ENCODE measurements at places on chromosomes 5 and 9. TPM values are rescaled to one million over a fixed set of nuclear protein-coding genes. Genes with fewer than 3 reads are reported as not detected.

The FRRS1L gene
- not detected for total RNA-seq

The LAMC3 gene
- total RNA-seq: not detected

The SOHLH1 gene
- total RNA-seq: not detected

The SPATA31A3 gene
- total RNA-seq: not detected

The ANXA2R gene
- 4.8 TPM for total RNA-seq

The AGXT2 gene
- not detected for total RNA-seq

The CKMT2 gene
- not detected for total RNA-seq

The TJP2 gene
- 10.2 TPM for total RNA-seq

GRCh38 chr5:170483701-170484458 is 19.9 kb upstream of the KCNIP1 start:
- no peaks in the 10 kb centered on the region for H3K36me3 ChIP-seq
- H3K4me1 ChIP-seq: no peaks in the 10 kb centered on the region
- H3K4me3 ChIP-seq: no peak overlapping the region
- H3K27ac ChIP-seq: no peak overlapping the region
- H3K27me3 ChIP-seq: peaks cover 9% of the 10 kb centered on the region

- H3K27me3 ChIP-seq: no peaks in the 10 kb centered on the region
- H3K36me3 ChIP-seq: no peaks in the 10 kb centered on the region
- peak overlapping the region; percentile 71 for H3K4me3 ChIP-seq
- DNase-seq: no peak
- peak overlapping the region; percentile 70 for H3K27ac ChIP-seq
- H3K4me1 ChIP-seq: peaks cover 48% of the 10 kb centered on the region
Measured at GRCh38 chr9:110157823-110158664, 49.9 kb downstream of the C9orf152 start.

DNA sequence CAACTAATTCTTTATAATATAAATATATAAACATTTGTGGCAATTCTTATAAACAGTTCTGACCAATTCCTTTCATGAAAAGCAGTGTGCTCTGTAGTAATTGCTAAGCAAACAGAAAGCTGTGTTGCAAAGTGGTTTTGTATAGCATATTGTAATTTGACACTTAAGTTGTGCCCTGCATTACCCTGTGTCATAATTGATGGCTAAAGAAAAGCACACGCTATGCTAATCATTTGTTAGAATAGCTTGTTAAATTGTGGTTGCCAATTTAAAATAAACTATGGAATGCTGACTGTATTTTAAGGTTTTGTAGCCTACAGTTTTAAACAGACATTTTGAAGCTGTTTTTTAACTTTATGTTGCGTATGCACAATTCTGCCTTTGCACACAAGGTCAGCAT is 140.0 kb downstream of the PBX3 start:
- no peak overlapping the region for H3K27ac ChIP-seq
- H3K4me1 ChIP-seq: peaks cover 10% of the 10 kb centered on the region
- H3K4me3 ChIP-seq: no peak overlapping the region
- DNase-seq: no peak
- H3K27me3 ChIP-seq: peaks cover 10% of the 10 kb centered on the region

DNA sequence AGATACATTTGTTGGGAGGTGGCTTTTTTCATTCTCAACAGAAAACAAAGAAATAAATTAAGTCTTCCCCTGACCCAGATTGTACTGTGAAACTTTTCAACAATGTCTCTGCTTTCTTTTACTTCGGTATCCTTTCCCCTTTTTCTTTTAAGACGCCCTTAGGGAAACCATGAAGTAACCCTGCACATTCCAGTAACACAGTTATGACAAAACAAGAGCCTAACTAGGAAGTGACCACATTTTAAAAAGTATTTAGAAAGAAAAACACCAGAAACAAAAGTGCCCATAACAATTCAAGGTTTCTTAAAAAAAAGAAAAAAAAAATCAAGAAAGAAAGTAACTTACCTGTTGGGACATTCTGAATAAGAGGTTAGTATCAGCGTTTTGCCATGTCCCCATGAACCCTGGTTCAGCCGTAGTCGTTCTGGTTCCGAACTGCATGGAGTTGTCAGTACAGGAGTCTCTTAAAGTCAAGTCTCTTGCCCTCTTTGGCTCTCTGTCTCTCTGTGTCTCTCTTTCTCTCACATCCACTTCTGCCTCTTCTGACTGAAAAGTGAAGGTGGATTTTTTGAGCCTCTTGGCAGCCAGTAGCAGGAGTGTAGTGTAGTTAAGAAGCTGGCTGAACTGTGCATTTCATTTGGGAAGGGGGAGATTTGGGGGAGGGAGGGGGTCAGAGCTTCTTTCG is 142.9 kb downstream of the BNC2 start:
- no peaks in the 10 kb centered on the region for H3K36me3 ChIP-seq
- peaks cover 20% of the 10 kb centered on the region for H3K27me3 ChIP-seq
- H3K4me1 ChIP-seq: peaks cover 5% of the 10 kb centered on the region
- H3K27ac ChIP-seq: no peak overlapping the region
- no peak for DNase-seq

- no peak for DNase-seq
- H3K4me3 ChIP-seq: no peak overlapping the region
- peaks cover 6% of the 10 kb centered on the region for H3K36me3 ChIP-seq
- H3K4me1 ChIP-seq: no peaks in the 10 kb centered on the region
Measured at GRCh38 chr5:61082516-61083280, 79.6 kb downstream of the SMIM15 start.

DNA sequence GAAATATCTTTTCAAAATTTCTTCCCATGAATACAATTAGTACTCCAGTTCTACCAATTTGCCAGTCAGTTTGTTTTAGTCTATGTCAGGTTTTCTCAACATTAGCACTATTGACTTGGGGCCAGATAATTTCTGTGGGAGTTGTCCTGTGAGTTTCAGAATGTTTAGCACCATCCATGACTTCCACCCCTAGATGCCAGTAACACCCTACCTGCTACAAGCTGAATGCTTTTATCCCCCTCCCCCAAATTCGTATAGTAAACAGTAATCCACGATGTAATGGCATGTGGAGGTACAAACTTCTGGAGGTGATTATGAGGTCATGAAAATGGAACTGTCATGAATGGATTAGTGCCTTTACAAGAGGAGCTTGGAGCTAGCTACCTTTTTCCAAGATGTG is 420.0 kb downstream of the CDH18 start:
- DNase-seq: no peak
- H3K27me3 ChIP-seq: no peaks in the 10 kb centered on the region
- peaks cover 8% of the 10 kb centered on the region for H3K36me3 ChIP-seq
- H3K4me1 ChIP-seq: no peaks in the 10 kb centered on the region
- H3K27ac ChIP-seq: no peak overlapping the region
- H3K4me3 ChIP-seq: no peak overlapping the region

DNA sequence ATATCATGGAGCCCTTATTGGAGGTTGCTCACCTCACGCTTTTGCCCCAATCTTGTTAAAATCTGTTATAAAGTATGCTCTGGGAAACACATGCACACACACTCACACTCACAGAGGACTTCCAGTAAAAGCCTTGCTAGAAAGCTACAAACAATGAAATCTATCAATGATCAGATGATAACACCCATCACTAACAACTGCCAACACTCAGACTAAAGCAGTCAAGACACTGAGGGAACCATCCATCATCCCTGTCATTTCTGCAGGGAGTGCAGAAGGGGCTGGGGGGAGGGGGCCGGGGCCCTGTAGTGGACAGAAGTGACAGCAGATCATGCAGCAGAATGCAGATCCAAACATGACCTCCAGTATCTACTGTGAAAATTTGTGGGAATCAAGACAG is 179.1 kb downstream of the AOPEP start:
- H3K36me3 ChIP-seq: no peaks in the 10 kb centered on the region
- peaks cover 6% of the 10 kb centered on the region for H3K4me1 ChIP-seq
- no peak overlapping the region for H3K27ac ChIP-seq
- no peak for DNase-seq
- H3K27me3 ChIP-seq: no peaks in the 10 kb centered on the region

- peaks cover 50% of the 10 kb centered on the region for H3K4me1 ChIP-seq
- H3K27ac ChIP-seq: peak overlapping the region; percentile 98
- H3K36me3 ChIP-seq: peaks cover 34% of the 10 kb centered on the region
- H3K4me3 ChIP-seq: peak overlapping the region; percentile 100
- no peaks in the 10 kb centered on the region for H3K27me3 ChIP-seq
Measured at GRCh38 chr9:34125681-34126206, 754 bp downstream of the DCAF12 start.

DNA sequence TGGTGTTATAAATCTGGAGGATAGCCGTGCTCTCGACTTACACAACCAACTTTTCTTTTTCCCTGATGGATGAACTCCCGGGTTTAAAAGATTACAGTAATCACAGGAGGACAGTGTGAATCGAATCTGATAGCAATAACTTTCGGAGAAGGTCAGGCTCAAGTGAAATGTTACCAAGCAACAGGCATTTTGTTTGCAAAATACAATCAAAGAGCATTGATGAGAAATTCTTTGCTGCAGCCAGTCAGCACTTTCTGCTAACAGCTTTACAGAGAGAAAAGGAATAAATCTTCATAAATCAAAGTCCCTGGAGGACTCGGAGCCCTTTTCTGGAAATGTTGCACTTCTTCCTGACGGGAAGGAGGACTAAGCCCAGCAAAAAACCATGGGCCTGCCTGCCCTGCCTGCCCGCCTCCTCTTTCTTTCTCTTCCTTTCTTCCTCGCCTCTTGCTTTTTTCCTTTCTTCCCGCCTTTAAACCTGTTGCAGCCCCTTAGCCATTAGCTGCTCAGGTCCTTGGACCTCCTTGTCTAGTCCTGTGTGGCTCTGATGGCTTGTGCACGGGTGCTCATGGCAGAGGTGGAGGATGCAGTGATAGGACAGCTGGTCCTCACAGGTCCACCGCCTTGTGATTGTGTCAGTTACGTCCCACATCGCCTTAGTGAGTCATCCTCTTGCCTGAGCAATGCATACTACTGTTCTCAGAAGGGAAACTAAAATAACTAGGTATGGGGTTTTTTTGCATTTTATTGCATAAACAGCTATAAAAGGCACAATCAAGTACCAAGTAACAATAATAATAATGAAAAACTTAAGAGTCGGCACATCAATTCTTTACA is 6.2 kb downstream of the DMRT3 start:
- no peak overlapping the region for H3K4me3 ChIP-seq
- no peaks in the 10 kb centered on the region for H3K36me3 ChIP-seq
- H3K27me3 ChIP-seq: peaks cover 86% of the 10 kb centered on the region
- no peak overlapping the region for H3K27ac ChIP-seq
- no peaks in the 10 kb centered on the region for H3K4me1 ChIP-seq

DNA sequence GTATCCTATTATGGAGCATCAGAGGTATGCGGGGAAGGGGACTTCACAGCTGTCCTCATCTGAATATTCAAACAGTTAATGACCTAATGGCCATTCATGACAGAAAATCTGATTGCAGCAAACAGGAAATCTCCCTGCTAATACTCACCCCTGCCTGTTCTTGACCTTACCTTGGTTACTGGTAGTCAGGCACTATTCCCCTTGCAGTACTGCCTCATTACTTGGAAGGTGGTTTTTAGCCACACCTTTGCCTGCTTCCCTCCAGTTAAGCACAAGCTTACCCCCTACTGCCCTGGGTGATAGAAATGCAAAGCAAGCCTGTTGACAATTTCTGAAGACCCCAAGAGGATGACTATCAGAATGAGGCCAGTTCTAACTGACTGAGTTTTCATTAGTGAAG is 332.4 kb downstream of the NTRK2 start:
- peaks cover 12% of the 10 kb centered on the region for H3K27me3 ChIP-seq
- H3K27ac ChIP-seq: no peak overlapping the region
- no peaks in the 10 kb centered on the region for H3K36me3 ChIP-seq
- H3K4me1 ChIP-seq: no peaks in the 10 kb centered on the region
- no peak for DNase-seq

DNA sequence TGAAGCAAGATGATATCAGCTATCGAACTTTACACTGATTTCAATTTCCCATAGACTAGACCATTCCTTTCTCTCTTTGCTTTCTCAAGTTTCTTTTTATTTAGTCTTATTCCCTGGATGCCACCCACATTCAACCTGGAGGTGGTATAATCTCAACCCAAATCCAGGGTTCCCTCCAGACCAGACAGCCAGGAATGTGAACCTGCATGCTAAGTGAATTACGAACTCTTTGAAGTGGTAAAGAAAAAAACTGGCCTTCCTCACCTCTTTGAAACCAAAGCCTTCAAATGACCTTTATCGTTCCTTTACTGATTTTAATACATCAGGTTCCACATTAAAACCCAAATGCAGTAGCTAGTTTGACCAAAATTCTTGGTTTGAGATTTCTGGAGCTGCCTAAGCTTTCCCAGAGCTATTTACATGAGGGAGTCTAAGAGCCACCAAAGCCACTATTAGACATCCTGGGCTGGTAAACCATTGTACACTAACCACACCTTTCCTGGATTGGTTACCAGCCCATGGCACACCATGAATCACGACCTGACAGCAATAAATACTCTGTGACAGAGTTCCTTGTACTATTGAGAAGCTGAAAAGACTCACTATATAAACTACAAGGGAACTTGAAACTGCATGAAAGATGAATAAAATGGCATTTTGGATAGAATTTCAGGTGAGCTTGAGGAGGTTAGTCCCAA is 323.7 kb downstream of the ADAMTS6 start:
- H3K27me3 ChIP-seq: peaks cover 39% of the 10 kb centered on the region
- H3K4me3 ChIP-seq: no peak overlapping the region
- DNase-seq: no peak
- H3K4me1 ChIP-seq: no peaks in the 10 kb centered on the region
- H3K36me3 ChIP-seq: no peaks in the 10 kb centered on the region
- H3K27ac ChIP-seq: no peak overlapping the region

- H3K27me3 ChIP-seq: no peaks in the 10 kb centered on the region
- H3K4me1 ChIP-seq: peaks cover 27% of the 10 kb centered on the region
Measured at GRCh38 chr5:66149950-66150349, 5.8 kb downstream of the SREK1 start.

DNA sequence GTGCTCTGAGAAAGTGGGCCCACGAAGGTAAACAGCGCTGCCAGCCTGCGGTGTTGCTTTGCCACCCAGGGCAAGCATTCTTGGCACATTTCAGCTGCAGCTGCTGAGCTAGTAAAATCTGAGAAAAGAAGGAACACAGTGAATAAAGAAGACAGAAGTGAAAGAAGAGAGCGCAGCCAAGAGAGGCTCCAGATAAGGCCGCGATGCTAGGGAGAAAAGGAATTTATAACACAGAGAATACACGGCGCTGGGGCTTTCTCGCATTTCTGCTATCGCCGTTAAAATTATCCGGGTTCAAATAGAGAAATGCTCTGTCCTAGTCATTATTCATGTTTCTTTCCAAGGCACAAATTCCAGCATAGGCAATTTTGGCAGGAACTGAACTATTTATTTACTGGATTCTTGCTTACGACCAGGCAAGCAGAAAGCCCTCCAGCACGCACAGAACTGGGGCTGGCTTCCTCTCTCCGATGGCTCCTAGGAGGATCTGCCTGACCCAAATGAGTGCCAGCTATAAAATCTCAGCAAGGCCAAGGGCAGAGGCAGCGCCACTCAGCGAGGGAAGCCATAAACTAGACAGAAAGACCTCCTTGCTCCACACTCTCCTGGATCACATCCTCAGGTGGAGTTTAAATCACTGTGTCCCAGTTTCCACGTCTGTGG is 111.2 kb downstream of the ATPSCKMT start:
- DNase-seq: no peak
- no peak overlapping the region for H3K27ac ChIP-seq
- no peak overlapping the region for H3K4me3 ChIP-seq

- no peaks in the 10 kb centered on the region for H3K27me3 ChIP-seq
- H3K36me3 ChIP-seq: no peaks in the 10 kb centered on the region
- no peak for DNase-seq
- peaks cover 30% of the 10 kb centered on the region for H3K4me1 ChIP-seq
- peak overlapping the region; percentile 29 for H3K27ac ChIP-seq
- no peak overlapping the region for H3K4me3 ChIP-seq
Measured at GRCh38 chr9:37295178-37295577, 127.3 kb upstream of the GRHPR start.
